ENCODE measurements at places on chromosomes 11 and 22.

DNA sequence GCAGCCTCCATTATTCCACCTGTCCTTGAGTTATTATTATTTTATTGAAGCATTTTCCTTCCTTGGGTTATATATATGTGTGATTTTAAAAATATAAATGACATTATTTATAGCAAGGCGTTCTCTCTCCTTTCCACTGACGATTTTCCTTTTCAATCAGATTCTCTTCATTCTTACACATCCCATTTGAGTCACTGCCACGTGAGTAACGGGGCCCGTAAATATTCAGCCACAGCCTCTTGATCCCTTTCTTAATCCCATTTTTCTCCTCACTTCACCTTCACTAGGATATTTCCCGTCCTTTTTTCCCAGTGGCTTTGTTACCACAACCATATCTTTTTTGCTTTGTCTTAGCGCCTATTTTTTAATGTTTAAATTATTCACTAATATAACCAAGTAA, 396.2 kb downstream of the NTM start:
- no peak for DNase-seq

DNA sequence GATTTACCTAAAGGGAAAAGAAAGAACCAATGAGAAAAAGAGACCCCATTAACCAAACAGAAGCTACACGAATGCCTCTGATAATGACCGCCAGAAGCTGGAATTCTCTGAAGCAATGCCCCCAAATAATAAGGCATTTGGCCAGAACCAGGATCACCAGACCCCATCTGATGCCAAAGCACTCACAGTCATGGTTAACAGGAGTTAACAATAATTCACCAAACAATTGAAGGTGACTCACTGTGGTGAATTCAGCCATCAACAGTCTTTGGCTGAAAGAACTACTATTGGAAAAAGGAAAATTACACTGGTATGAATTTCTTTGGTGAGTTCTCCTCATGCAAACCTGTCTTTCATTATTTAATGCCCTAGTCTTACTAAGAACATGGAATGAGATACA, 21.9 kb upstream of the NFRKB start:
- no peak for DNase-seq

- no peak for DNase-seq
Observed at GRCh38 chr11:104967534-104968354, 630 bp downstream of the CASP4 start.

- no peak for DNase-seq
Observed at GRCh38 chr22:45554861-45555260, 52.2 kb downstream of the FBLN1 start.

DNA sequence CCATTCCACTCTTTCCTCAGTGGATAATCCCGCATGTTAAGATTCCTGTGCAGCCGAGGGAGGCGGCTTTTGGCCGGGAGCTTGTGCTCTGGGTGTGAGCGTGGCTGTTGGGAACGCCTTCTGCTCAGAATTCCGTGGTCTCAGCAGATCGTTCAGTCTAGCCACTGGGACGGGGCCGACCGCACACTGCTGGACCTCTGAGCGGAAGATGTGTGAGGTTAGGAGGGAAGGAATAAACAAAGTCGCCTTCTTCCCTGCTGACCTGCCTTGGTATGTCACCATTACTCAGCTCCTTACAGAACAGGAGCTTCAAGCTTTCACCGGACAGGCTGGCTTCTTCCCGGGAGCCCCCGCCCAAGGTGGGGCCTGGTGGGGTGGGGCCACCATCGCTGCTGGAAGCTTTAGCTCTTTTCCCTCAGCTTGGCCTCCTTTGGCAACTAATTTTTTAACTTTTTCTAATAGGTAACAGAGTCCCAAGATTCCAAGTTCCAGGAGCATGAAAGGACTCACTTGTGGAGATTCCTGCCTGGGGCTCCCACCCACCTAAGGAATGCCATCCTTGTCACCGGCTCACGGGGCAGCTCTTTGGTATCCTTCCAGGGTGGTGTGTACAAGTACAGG, 22.5 kb upstream of the SEPTIN5 start:
- no peak for DNase-seq

- DNase-seq = no peak
Observed at GRCh38 chr22:45546333-45547015, 43.8 kb downstream of the FBLN1 start.

DNA sequence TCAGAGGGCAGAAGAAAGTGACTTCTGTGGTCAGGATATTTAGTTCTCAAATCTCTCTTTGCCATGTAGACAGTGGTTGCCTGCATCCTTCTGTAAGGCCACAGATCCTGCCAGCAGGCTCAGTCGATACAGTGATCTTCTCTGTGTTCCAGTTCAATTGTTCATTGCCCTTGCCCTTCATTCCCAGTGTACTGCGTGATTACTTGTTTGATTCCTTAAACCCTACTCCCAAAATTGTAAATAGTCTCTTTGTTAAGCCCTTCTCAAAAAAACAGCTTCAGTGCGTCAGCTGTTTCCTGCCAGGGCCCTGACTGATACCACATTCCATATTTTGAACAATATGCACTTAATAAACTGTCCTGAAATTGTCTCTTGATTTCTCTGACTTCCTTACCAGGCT, 9.3 kb upstream of the TYR start:
- no peak for DNase-seq

- no peak for DNase-seq
Observed at GRCh38 chr22:36399472-36399778, 11.7 kb upstream of the MYH9 start.
